ENCODE measurements at places on chromosomes 5 and 9.

- no peak for DNase-seq
Measured at GRCh38 chr9:133564451-133565116, 30.1 kb downstream of the ADAMTSL2 start.

GRCh38 chr9:116697362-116697761 lies 10.3 kb downstream of the TRIM32 start:
- DNase-seq = peak; percentile 55

GRCh38 chr5:116754556-116754955 lies 179.9 kb upstream of the SEMA6A start:
- no peak for DNase-seq

GRCh38 chr5:158928404-158928803 lies 171.3 kb downstream of the EBF1 start:
- no peak for DNase-seq

- DNase-seq = no peak
Measured at GRCh38 chr5:31362529-31362900, 169.0 kb downstream of the CDH6 start.

- peak; percentile 98 for DNase-seq
Measured at GRCh38 chr5:38783011-38783561, 62.7 kb upstream of the OSMR start.

DNA sequence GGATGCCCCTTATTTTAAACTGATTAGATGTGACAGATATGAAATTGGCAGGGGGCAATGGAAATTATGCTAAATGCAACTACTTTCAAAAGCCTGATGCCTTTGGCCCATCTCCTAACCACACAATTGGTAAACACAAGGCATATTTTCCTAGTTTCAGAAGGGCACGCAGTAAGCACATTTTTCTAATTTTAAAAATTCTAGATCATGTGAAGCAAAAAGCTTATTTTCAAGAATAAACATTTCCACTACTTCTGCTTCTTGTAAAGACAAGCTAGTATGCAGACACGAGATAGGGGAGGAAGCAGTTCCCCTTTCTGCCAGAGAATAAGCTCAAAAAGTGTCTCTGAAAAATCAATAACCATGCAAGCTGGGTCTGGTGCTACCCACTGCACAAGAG lies 67.7 kb downstream of the ABCA1 start:
- DNase-seq = no peak

DNA sequence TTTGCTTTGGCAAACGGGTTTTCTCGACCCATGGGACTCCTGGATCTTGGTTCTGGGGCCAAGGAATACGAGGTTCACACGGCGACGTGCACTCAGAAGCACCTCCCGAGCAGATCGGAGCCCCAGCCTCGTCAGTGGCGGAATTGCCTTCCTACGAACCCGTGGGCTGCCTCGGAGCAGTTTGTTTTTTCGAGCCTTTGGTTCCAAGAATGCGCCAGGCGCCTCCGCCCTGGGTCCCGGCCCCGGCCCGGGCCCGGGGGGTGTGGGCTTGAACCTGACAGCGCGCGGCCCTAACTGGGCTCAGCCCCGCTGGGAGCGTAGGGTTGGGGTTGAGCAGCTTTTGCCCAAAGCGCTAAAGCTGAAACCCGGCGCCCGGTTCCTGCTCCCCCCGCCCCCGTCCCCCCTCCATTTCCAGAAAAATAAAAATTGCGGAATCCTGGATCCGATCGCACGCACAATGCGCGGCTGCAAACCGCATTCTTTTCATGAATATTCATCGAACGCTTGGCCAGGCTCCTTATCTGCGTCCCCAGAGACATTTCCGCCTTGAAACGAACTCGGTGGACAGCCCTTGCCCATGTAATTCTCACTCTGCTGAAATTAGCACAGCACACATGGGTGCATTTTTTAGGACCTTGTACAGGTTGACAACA lies 1.0 kb downstream of the BASP1 start:
- DNase-seq = peak; percentile 68

DNA sequence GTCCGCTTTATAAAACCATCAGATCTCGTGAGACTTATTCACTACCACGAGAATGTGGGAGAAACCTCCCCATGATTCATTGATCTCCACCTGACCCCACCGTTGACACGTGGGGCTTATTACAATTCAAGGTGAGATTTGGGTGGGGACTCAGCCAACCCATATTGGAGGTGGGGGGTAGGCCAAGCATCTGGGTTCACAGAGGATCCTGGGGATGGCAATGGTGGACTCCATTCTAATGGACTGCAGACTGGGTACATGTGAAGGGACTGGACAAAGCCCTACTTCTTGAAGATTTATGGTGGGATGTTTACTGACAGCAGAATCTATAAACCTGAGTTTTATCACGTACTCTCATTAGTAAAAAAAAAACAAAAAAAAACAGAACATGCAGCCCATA lies 15.1 kb downstream of the QRFP start:
- no peak for DNase-seq

DNA sequence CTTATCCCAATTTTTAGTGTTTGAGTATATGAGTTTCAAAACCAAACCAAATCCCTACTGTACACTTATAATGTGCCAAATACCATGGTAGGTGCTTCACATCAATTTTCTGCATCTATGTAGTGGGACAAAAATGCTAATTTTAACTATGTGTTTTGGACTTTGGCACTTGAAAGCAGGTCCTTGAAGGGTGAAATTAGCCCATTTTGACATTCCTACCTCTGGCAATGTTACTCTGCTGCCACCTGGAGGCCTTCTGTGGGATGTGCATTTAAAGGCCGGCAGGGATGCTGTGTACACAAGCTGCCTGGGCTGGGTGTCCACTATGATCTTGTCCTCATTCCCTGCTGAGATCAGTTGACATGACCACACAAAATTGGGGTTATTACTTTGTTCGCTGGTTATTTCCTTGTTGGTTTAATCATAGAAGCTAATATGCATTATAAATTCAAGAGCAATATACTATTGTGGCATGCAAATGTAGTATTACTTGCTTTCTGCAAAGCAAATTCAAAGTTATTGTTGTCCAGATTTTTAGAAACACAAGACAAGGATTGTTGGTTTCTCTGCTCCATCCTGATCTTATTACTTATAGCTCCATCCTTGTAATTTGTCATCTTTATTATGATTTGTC lies 166.8 kb downstream of the ARHGEF28 start:
- peak; percentile 47 for DNase-seq

DNA sequence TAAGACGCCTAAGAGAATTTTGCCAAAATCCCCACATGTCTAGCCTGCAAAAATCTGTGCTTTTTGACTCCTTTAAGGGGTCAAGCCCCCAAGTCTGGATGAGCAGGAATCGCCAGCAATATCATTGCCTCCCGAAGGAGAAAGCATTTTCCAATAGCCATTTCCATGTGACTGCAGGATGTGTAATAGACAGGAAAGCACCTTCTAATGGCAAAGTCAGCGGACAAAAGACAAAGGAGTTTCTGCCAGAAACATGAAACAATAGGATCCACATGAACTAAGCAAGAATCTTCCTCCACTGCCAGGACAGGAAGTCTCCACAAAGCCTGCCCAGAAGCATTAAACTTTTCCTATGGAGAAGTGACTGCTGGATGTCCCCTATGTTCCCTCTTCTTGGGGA lies 177.1 kb upstream of the PCSK5 start:
- no peak for DNase-seq

DNA sequence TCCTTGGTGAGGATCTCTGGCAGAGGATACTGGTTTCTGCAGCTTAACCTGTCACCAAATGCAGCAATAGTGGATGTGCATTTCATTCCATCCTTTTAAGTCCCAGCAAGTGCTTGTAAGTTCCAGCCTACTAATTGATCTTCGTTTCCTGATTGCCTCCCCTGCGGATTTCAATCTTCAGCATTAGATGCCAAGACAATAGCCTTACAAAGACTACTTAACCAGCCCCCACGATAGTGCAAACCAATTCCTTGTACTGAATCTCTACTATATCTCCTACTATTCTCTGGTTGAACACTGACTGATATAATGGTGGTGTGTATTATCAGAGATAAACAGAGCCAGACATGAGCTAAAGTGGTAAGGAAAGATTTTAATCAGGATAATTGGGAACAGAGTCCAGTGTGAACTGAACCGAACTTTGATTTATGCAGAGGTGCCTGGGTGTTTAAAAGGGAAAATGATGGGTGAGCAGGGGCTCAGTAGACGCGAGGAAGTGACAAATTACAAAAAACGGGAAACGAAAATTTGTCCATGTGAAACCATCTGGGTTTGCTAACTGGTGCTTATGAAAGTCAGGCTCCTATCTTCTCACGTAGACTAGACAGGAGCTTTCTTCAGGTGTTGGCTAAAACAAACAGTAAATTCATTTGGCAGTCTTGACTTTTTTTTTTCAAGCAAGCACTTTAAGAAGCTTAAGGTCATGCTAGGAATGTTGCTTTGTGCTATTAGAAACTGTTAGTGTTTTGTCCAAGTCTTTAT lies 106.9 kb upstream of the ST8SIA4 start:
- DNase-seq = no peak

- DNase-seq = no peak
Measured at GRCh38 chr5:14436801-14437542, 144.6 kb upstream of the OTULINL start.

DNA sequence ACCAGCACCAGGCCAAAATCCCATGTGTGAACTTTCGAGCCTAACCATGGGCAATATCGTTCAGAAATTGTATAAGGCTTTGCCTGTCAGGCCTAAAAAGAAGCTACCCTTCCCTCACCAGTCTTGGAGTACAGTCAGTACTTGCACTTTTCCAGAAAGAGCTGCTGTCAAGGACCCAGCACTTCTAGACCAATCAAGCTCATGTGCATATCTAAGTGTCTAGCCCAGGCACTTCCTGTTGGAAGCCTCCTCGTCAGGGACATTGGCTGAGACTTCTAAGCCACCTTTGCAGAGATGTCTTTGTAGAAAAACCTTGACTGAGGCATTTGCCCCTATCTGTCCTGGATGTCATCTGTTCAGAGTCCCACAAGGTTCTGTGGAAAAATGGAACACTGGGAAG lies 1930.5 kb downstream of the EFNA5 start:
- no peak for DNase-seq

DNA sequence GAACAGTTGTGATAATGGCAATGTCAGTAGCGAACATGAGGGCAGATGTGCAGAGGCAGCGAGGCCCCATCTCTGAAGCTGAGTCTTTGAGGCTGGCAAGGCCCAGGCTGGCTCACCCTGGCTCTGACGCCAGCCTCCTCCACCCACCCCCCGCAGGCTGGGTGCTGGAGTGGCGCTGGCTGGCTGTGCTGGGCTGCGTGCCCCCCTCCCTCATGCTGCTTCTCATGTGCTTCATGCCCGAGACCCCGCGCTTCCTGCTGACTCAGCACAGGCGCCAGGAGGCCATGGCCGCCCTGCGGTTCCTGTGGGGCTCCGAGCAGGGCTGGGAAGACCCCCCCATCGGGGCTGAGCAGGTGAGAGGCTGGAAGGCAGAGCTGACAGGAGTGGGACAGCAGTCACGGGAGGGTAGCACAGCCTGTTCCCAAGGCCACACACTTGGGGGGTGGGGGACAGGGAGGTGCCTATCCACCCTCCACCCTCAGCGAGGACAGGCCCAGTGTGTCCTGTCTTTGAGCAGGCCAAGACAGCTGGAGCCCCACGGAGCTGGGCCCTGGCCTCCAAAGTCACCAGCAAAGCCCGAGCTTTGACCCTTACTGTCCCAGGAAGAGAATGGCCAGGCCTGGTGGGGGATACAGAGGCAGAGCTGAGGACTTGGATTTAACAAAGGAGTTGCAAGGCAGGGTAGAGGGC lies 5.6 kb downstream of the SLC2A8 start:
- DNase-seq = no peak
